ENCODE measurements at places on chromosomes 2 and 18. TPM values are rescaled to one million over a fixed set of nuclear protein-coding genes. Genes with fewer than 3 reads are reported as not detected.

Gene C2orf15
- polyA plus RNA-seq, result not detected

Gene KCNG3
- not detected for polyA plus RNA-seq

Gene NOTO
- polyA plus RNA-seq, result not detected

Gene SCG2
- polyA plus RNA-seq, result 0.26 TPM

Gene LCT
- polyA plus RNA-seq, result not detected

Gene KIAA2012
- 0.13 TPM for polyA plus RNA-seq

Gene TRIB2
- polyA plus RNA-seq, result 11.0 TPM

Gene SATB2
- polyA plus RNA-seq, result 2.7 TPM

Gene SCN1A
- polyA plus RNA-seq, result 0.88 TPM

Gene ELOA2
- not detected for polyA plus RNA-seq

Gene RAD51AP2
- not detected for polyA plus RNA-seq

Gene UGT1A10
- polyA plus RNA-seq, result not detected

Gene RFTN2
- polyA plus RNA-seq, result 0.16 TPM

Gene EFHD1
- polyA plus RNA-seq, result 60.0 TPM

Measured in BJ (cell line).